ENCODE measurements at places on chromosomes 4 and X.
A peak's percentile ranks its signal among the peaks of the same experiment; 100 is the strongest.

DNA sequence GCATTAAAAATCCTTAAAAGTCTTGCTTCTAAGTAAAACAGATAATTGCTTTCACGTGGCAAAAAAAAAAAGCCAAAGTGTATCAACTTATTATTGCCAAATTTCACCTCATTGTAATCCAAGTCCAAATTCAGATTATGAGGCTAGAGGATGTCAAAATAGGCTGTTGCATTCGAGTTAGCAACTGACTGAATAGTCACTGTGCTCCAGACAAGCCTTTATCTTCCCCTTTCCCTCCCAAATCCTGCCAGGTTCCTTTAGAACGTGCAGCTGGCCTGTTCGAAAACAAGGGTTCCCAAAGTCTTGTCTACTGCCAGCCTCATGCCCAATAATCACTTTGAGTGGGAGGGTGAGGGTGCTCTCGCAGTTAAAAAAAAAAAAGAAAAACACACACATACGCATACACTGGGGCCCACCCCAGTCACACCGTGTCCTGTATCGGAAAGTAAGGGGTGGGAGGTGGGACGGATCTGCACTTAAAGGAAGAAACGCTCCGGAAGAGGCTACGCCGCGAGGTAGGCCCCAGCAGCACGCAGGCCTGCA, 603 bp downstream of the MAD2L1 start:
- DNase-seq = peak; percentile 24

GRCh38 chrX:153883163-153883843, 2.7 kb downstream of the L1CAM start:
- DNase-seq = no peak

GRCh38 chr4:147969573-147970385, 237.9 kb downstream of the ARHGAP10 start:
- DNase-seq = peak; percentile 63

GRCh38 chrX:133640161-133641015, 225.1 kb upstream of the GPC4 start:
- DNase-seq = no peak

GRCh38 chrX:103063191-103063845, 653 bp downstream of the BEX1 start:
- peak; percentile 19 for DNase-seq

DNA sequence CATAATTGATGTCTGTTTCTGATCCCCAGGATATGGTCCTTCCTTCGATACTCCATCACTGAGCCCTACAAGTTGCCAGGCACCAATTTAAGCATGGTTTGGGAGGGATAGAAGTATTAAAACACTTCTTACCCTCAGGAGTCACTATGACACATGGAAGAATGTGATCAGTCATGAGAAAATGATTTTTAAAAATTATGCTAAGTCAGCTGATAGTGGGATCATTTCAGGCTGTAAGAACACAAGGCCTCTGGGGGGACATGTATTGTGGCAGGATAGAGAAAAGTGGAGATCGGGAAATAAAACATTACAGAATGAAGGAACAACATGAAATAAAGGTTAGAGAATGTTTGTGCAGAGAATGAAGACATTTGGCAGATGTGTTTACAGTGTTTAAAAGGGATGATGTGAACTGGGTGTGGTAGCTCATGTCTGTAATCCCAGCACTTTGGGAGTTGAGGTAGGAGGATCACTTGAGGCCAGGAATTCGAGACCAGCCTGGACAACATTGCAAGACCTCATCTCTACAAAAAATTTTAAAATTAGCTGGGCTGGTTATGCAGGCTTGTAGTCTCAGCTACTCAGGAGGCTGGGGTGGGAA, 64.0 kb downstream of the ELOVL6 start:
- no peak for DNase-seq

DNA sequence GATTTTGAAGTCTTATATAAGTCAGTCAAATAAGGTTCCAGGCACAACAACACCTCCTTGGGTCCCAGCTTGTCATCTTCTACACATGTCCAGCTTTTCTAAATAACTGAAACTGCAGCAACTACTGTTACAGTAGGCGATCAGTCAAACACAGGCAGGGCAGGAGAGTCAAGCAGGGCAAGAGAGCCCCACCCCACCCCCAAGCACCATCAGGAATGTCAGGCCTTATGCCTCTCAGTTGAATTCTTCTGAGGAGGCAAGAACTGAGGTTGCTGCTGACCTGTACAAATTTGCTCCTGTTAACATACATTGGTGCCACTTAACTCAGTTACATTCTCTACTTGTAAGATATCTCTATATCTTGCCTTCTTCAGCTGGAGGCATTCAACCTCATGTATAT, 608.8 kb upstream of the PCDH10 start:
- no peak for DNase-seq

DNA sequence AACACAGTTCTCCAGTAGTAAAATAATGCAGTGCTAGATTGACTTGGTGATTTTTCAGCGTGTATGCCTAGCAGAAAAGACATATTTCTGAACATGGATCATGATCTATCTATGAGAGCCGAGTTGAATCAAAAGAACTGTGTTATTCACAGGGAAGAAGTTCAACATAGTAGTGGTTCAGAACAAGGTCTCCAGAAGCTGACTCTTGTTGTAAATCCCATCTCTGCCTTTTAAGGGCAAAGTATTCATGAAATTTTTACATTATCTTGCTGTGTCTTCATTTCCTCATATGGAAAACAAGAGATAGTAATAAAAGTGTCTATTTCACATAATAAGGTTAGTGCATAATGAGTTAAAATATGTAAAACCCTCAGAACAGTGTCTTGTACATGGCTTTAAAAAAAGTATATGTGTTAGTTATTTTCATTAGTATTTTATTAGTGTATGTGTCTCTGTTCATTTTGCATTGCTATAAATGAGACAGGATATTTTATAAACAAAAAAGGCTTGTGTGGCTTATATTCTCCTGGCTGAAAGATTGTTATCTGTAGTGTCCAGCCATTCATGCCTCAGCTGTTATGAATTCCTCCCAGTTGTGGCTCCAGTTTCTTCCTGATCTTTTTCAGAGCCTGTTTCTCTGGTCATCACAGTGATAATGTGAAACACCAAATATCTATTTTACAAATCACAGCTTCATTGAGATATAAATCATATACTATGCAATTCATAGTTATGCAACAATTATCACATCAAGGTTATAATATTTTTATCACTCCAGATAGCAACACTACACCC, 1351.2 kb downstream of the STIM2 start:
- DNase-seq = no peak

DNA sequence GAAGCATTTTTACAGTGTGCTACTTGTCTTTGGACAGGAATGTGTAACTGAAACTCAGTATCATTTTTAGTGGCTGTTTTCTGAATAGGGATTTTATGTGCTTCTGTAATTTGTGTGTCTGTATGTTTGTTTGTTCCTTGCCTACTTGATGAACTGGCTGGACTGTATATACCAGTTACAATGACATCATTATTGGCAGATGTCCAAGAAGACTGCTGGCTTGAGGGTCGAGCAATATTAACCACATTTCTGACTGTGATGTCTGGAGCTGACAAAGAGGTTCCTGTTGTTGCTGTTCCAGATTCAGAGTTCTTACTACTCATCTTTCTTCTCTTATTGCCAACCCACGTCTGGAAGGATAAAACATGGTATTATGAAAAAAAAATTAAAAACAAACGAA, 33.0 kb downstream of the HDX start:
- DNase-seq = no peak

All from suppressor macrophage treated with lipopolysaccharide for 1 hour (primary cell).